ENCODE measurements at places on chromosomes 1 and 21.

- DNase-seq: no peak
These were observed 317.9 kb downstream of the NFIA start for GRCh38 chr1:61400131-61400770.

DNA sequence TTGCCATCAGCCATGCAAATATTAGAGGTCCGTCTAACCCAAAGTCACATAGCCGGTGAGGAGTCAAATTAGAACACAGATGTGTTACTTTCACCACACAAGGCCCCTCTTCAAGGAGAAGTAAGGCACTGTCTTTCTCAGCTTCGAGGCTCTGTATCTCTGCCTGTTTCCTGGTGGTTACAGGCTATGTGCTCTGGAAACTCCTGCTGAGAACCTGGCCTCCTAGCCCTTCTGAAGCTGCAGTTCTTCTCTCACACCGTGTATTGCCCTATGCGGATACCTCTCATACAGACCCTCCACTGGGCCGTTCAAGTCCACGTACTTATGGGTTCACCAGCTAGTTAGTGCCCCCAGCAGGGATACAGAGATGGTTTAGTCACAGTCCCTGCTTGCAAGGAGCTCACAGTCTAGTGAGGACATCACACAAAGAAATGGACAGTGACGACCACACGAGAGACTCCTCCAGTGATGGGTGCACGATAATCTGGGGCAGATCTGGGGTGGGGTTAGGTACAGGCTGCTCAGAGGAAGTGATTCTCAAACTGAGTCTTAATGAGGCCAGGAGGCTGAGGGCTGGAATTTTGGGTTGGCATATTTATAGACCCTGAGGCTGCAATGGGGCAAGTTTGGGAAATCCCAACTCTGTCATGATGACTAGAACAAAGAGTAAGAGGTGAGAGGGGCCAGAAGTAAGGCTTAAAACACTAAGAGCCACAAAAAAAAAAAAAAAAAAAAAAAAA is 22.8 kb upstream of the ELOA start:
- peak; percentile 49 for DNase-seq

- DNase-seq: no peak
These were observed 54.6 kb downstream of the CASQ2 start for GRCh38 chr1:115713906-115714305.

- DNase-seq: no peak
These were observed 933 bp downstream of the ANKRD34A start for GRCh38 chr1:145963265-145964019.

DNA sequence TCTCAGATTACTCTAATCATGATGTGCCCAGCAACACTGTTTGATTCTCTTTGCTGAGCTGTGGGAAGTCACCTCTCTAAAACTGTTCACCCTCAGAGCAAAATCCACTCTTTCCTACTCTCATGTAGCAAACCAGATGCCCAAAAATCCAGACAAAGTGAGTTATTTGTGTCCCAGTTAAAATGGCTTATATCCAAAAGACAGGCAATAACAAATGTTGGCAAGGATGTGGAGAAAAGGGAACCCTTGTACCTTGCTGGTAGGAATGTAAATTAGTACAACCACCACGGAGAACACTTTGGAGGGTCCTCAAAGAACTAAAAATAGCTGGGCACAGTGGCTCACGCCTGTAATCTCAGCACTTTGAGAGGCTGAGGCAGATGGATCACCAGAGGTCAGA is 384.0 kb downstream of the HHIPL2 start:
- DNase-seq: no peak

DNA sequence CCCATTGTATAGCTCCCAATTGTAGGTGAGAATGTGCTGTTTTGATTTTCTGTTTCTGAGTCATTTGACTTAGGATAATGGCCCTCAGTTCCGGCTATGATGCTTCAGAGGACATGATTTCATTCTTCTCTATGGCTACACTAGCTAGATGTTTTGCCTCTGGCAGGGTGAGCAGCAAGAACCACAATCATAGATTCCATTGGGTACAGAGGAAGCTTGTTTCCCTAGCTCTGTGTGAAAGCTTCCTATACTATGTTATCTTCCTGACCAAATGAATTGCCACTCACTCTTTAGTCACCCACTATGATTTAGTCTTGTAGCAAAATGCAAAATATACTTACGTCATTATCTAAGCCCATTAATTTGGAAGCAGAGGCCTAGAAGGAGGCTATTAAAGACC is 616.3 kb downstream of the PLA2G4A start:
- DNase-seq: no peak

DNA sequence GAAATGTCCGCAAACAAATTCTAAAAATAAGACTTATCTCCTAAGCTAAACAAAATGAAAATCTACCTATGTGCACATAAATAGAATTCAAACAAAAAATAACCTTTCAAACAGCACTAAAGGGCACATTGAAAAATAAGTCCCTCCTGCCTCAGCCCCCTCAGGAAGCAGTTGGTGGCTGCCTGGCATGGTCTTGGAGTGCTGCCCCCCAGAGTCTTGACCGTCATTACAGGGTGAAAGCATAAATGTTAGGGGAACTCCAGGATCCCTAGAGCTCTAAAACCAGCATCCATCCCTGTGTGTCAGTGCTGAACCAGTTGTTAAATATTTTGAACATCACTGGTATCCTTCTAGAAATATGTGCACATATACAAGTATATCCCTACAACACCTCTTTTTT is 6.5 kb upstream of the NPL start:
- DNase-seq: no peak

DNA sequence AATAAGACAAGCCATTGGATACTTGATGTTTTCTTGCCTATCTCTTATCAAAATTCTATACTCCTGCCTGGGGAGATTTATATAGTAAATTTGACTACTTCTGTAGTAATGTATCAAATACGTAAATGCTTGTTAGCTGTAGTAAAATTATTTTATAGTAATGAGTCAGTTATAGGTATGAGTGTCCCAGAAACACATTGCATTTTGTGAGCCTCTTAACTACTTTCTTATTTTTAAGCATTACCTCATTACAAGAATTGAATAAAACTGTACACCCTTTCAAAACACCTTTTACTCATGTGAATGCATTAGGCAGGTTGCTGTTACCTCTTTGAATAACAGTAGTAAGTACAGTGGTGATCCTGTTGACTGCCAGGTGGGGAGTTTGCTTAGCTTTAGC is 28.4 kb downstream of the PRRC2C start:
- DNase-seq: no peak

DNA sequence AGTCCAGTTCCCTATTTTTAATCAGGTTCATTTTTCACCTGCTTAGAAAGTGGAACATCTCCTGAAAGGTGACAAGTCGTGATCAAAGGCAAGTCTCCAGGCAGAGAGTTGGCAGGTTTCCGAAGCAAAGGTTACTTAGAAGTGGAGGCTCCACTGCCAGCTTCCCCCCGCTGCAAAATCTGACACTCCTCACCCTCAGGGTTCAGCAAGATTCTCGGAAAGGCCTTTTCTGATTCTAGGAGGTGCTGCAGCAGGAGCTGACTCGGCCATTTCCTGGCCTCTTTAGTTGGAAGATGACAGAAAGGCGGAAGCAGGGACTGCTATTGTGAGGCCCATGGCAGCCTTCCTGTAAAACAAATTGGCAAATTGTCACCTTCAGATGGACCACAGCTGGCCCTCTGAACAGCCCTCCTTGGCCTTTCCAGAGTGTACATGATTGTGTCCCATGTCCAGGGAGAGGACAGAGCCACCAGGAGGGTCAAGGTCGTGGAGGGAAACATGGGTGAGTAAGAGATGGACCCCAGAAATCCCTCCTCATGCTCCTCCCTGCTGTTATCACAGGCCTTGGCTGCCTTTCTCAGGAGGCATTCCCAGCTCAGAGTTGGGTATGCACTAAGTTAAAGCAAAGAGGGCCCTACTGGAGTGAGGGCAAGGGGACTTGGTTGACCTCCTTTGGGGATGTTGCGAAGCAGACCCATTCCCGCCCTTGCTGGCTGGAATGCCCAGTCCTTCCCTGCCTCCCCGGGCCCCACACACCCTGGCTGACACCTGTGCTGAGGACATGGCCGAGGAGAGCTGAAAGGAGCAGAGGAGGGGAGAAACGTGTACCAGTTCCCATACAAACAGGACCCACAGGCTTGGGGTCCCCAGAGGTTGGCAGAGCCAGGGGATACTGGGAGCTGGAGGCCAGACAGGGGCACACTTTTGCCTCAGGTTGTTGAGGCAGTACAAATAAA is 115.5 kb upstream of the IRF2BP2 start:
- DNase-seq: peak; percentile 71

DNA sequence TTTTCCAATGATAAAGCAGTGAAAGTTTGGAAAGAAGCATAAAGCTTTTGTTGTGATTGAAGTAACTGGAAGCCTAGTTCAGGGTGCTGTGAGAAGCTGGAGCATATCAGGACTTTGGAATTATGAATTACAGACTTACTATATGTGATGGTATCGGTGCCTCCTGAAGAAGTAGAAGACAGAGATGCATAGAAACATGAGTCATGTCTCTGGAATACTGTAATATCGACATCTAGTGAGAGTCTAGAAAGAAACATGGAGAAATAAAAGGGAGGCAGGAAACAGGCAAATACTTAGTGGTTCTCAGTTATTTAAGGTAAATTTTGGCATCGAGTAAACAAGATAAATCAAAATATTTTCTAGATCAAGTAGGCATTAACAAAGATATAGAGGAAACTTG is 103.0 kb downstream of the CAMTA1 start:
- no peak for DNase-seq

- DNase-seq: no peak
These were observed 97.1 kb downstream of the ARHGEF10L start for GRCh38 chr1:17636612-17637011.

GRCh38 chr1:16117936-16118335 is 37.9 kb downstream of the EPHA2 start:
- no peak for DNase-seq

DNA sequence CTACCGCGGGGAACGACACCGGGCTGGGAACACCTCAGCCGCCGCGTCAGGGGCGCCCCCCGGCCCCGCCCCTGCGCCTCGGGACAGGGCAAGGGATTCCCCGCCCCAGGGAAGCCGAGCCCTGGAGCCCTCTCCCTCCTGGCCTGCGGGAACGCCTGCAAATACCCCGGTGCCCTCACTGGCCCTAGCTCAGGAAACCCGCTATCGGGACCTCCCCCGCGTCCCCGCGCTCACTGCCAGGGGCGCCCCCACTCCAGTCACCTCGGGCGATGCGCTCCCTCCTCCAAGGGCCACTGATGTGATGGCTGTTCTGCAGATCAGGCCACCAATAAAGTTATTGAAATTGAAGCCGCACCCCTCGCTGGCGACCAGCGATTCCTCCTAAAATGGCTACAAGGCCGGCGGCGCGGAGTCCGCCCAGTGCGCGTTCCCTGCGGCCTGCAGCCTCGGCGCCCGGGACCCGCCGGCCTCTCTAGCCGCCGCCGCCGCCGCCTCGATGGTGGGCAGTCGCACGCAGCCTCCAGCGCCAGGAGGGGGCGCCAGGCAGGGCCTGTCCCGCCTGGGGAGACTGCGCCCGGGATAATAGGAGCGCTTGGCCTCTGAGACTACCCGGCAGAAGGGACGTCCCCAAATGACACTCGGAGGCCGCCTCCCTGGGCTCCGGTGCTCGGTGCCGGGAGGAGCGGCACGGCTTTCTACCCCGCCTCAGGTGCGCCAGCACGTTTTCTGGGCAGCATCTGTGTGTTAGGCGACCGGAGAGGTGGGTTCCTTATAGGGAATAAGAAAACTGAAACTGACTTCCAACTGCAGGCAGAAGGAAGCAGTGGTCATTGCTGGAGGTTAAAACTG is at the start of gene PRKAB2:
Gene PRKAB2 (minus strand): TSS at position 303 of the 849 bp plus-strand sequence. CDS start 326 bp downstream, outside the sequence.
- DNase-seq: peak; percentile 94

DNA sequence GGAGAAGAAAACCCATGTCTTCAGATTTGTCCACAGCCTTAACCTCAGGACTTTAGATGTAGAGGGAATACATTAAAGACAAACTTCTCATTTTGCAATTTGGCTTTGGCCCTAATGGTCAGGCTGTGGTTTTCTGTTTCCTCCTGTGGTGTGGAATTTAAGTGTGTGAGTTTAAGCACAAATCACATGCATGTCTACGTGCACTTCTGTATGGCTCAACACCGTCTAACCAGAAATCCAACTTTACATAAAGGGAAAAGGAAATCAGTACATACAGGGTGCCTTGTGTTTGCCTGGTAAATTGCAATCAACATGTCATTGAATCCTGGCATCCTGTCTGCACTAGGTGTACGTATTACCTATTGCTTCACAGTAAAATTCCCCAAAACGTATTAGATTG is 1.2 kb upstream of the ZNF124 start:
- no peak for DNase-seq

- DNase-seq: no peak
These were observed 10.3 kb upstream of the LAD1 start for GRCh38 chr1:201409440-201409839.
